ENCODE measurements at places on chromosomes 2 and 18. TPM values are rescaled to one million over a fixed set of nuclear protein-coding genes. Genes with fewer than 3 reads are reported as not detected.
A peak's percentile ranks its signal among the peaks of the same experiment; 100 is the strongest.

CLIP4 gene
- 12.5 TPM for total RNA-seq

GRCh38 chr2:207513551-207514257 is 16.1 kb upstream of the CREB1 start:
- no peaks in the 10 kb centered on the region for H3K4me1 ChIP-seq
- no peak for DNase-seq
- H3K27me3 ChIP-seq, result no peaks in the 10 kb centered on the region
- H3K27ac ChIP-seq, result peak overlapping the region; percentile 12
- no peaks in the 10 kb centered on the region for H3K36me3 ChIP-seq

DNA sequence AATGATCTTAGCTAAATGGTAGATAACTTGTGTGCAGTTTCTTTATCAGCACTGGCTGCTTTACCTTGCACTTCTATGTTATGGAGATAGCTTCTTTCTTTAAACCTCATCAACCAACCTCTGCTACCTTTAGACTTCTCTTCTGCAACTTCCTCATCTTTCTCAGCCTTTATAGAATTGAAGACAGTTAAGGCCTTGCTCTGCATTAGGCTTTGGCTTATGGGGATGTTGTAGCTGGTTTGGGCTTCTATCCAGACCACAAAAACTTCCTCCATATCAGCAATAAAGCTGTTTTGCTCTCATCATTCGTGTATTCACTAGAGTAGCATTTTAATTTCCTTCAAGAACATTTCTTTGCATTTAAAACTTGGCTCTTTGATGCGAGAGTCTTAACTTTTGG is 123.7 kb downstream of the PIK3C3 start:
- no peaks in the 10 kb centered on the region for H3K4me1 ChIP-seq
- H3K36me3 ChIP-seq, result peaks cover 8% of the 10 kb centered on the region
- DNase-seq, result no peak
- no peak overlapping the region for H3K4me3 ChIP-seq

- H3K4me3 ChIP-seq, result no peak overlapping the region
- H3K27me3 ChIP-seq, result no peaks in the 10 kb centered on the region
- DNase-seq, result no peak
- H3K36me3 ChIP-seq, result no peaks in the 10 kb centered on the region
- no peak overlapping the region for H3K27ac ChIP-seq
Measured at GRCh38 chr2:216078776-216079175, 2.8 kb downstream of the PECR start.

DNA sequence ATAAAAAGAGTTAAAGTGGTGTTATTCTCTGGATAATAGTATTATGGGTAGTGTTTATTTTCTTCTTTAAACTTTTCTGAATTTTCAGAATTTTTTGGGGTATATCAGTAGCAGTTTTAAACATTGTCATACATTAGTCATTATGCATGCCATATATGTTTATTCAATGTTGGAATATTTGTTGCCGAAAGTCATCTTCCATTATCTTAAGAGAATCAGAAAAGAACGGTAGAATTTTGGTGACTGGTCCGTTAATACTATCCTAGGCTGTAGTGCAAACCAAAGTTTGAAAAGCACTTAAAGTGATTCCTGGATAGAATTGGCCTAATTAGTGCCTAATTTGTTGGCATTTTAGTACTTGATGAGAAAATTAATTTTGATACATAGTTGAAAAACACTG is 244.1 kb downstream of the PHLPP1 start:
- peaks cover 2% of the 10 kb centered on the region for H3K36me3 ChIP-seq
- no peak overlapping the region for H3K27ac ChIP-seq
- H3K27me3 ChIP-seq, result no peaks in the 10 kb centered on the region
- no peak for DNase-seq
- no peaks in the 10 kb centered on the region for H3K4me1 ChIP-seq

- no peak overlapping the region for H3K4me3 ChIP-seq
- no peak for DNase-seq
- no peaks in the 10 kb centered on the region for H3K36me3 ChIP-seq
- no peaks in the 10 kb centered on the region for H3K27me3 ChIP-seq
- H3K4me1 ChIP-seq, result no peaks in the 10 kb centered on the region
- H3K27ac ChIP-seq, result no peak overlapping the region
Measured at GRCh38 chr2:175627405-175627804, 374.7 kb downstream of the LNPK start.

DNA sequence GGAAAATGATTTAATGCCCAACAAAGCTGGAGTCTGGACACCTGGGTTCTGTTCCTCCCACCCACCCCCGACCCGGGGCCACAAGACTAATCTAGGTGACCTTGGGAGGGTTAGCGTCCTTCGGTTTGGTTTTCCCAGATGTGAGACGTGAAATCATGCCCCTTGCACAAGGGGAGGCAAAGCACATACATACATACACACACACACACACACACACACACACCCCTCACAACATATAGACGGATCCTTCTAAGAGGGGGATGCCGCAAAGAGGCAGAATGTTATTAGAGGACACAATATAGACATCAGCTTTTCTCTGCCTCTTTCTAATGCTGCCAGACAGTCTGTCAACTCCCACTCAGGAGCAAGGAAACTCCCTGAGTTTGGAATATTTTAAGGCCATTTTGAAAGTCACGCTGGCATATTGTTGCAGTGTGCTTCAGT is 616 bp upstream of the RBMS1 start:
- DNase-seq, result peak; percentile 26
- H3K27me3 ChIP-seq, result peaks cover 11% of the 10 kb centered on the region
- H3K27ac ChIP-seq, result no peak overlapping the region
- peaks cover 7% of the 10 kb centered on the region for H3K4me1 ChIP-seq
- no peaks in the 10 kb centered on the region for H3K36me3 ChIP-seq
- H3K4me3 ChIP-seq, result peak overlapping the region; percentile 65

FN1 gene
- total RNA-seq, result 222 TPM

DNA sequence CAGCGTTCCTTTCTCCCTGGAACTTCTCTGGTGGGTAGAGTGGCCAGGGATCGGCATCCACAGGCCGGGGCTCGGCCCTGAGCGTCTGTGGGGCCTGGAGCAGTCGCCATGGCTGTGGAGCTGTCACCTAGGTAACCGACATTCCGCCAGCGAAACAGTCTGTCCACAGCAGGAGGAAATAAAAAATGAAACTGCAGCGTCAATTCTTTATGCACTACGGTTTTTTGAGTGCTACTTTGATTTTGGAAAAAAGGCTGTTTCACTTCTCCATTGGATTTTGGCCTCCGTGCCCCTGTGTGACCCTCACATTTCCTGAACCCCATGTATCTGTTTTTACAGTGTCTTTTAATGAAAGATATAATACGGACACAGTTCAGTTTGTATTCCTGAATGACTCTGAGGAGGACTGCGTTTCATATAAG is 163.4 kb downstream of the LDLRAD4 start:
- peak overlapping the region; percentile 74 for H3K27ac ChIP-seq
- H3K4me3 ChIP-seq, result peak overlapping the region; percentile 26
- H3K27me3 ChIP-seq, result no peaks in the 10 kb centered on the region
- no peak for DNase-seq
